ENCODE measurements at places on chromosomes 16 and 17. TPM values are rescaled to one million over a fixed set of nuclear protein-coding genes. Genes with fewer than 3 reads are reported as not detected.
A peak's percentile ranks its signal among the peaks of the same experiment; 100 is the strongest.

DNA sequence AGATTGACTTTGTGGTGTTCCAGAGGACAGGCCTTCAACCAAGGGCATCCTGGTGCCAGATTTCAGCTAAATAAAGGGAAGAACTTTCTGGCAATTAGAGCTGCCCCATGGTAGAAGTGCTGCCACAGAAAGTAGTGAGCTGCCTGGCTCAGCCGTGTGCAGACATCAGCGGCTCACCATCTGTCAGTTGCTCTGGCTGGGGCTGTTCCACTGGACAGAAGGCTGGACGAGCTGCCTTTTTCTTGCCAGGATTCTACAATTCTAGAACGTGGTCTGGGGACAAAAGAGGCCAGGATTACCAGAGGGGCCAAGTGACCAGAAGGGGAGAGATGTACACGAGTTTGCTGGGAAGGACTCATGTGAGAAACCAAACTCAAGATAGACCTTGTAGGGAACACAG, 107.0 kb upstream of the RPL38 start:
- no peak for DNase-seq

DNA sequence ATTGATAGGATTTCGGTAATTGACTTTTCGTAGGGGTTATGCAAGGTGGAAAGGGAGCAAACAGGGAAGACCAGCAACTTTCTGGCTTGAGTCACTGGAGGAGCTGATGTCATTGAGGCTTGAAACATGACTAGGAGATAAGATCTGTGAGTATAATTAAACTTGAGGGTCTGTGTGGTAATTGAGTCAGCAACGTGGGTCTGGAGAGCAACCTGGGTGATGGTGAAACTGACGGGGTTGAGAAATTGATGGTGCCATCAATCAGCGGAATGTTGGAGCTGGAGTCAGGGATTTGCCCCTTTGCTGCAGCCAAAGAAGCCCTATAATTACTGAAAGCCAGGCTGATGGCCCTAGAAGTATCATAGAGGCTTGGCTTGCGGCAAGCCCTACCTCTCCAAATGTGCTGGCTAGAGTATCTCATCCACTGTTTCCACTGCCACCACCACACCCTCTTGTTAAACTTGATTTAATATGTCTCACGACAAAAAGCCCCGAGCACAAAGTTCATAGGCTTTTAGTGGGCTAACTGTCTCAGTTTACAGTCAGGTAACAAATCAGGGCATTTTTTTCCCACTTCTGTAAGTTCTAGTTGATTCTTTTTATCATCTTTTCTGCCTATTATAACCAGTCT, 186.9 kb upstream of the ELAC2 start:
- DNase-seq, result no peak

GRCh38 chr16:10638101-10638500, 56.6 kb downstream of the TEKT5 start:
- no peak for DNase-seq

FAM171A2 gene
- 18.1 TPM for total RNA-seq

CDRT15L2 gene
- total RNA-seq, result not detected

KRTAP4-6 gene
- not detected for total RNA-seq

GRCh38 chr17:57482657-57483056, 226.3 kb downstream of the MSI2 start:
- no peak for DNase-seq

- DNase-seq, result no peak
Measured at GRCh38 chr16:75593308-75593707, 27.1 kb downstream of the GABARAPL2 start.

DNA sequence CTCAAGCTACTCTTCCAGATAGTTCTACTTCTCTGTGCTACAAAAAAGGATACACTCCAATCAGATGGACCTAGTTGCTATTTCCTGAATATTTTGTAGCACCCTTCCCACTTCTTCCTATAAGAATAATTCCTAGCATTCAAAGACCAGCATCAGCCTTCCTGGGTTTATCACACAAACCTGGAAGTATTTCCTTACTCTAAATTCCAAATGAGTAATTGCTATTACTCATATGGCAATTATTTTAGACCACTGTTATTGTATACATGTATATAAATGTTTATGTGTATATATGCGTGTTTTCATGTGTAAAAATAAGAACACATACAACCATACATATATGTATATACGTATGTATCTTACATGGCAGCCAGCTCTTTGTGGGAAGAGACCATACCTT, 130.6 kb downstream of the MYO1D start:
- no peak for DNase-seq

DNA sequence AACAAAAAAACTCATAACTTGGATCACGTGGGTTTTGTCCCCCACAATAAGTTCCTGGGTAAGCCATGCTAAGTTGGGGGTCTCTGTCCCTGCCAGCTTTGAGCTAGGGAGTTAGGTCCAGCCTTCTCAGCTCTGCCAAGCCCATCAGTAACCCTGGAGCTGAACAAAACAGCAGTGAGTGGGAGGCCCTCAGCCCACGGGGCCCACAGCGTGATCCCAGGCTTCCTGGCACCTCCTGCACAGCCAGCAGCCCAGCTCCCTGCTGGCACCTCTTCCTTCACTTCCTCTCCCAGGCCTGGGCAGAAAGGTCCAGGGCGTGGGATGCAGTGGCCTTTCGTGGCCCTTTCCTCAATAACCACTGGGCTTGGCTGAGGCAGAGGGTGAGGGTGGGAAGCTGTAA, 35.5 kb upstream of the CDC42EP4 start:
- no peak for DNase-seq

SOX15 gene
- 7.6 TPM for total RNA-seq

GRCh38 chr16:50303041-50303604, 36.8 kb downstream of the ADCY7 start:
- DNase-seq, result no peak

DNA sequence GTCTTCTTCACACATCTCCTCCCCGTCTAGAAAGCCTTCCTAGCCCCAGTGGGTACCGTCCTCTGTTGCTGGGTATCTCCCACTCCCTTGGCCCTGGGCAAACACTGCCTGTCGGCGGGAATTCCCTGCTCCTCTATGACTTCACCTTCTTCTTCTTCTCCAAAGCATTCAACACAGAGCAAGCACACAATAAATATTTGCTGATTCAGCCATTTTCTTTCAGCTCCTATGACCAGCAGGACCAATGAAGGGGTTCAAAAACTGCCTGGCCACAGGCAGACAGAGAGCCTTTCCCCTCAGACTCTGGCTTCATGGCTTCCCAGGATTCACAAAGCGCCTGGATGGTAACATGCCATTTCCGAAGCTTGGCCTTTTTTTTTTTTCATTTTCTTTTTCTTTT, 53.2 kb upstream of the ADCY9 start:
- no peak for DNase-seq

- no peak for DNase-seq
Measured at GRCh38 chr17:39772987-39773934, 35.5 kb downstream of the GRB7 start.

DNA sequence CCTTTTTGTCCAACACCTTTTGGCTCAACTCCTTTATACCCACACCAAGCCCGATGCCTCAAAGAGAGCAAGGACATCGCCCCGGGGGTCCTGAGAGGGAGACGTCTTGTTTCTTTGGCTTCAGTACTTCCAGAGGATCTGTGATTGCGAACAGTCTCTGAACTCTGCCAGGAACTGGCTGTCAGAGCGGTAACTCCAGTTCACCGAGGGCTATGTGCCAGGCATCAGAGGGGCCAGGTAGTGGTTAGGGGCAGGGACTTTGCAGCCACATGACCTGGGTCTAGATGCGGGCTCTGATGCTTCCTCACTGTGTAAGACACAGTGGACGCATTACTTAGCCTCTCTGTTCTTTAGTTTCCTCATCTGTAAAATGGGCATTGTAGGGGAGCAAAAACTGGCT, 21.6 kb downstream of the LLGL2 start:
- no peak for DNase-seq

GRCh38 chr16:72723781-72724180, 324.1 kb downstream of the ZFHX3 start:
- DNase-seq, result no peak

GRCh38 chr16:57898961-57899360, 72.0 kb downstream of the CNGB1 start:
- DNase-seq, result peak; percentile 76

- peak; percentile 90 for DNase-seq
Measured at GRCh38 chr17:40803617-40804082, 3.9 kb upstream of the KRT28 start.

CDH13 gene
- total RNA-seq, result 3.0 TPM

GRCh38 chr17:7626956-7627249, 718 bp downstream of the SAT2 start:
- no peak for DNase-seq

GRCh38 chr17:8125947-8126490, 2.1 kb upstream of the HES7 start:
- peak; percentile 82 for DNase-seq

GRCh38 chr17:7811251-7811650, 22.8 kb upstream of the KDM6B start:
- no peak for DNase-seq

MT4 gene
- total RNA-seq, result not detected

DNA sequence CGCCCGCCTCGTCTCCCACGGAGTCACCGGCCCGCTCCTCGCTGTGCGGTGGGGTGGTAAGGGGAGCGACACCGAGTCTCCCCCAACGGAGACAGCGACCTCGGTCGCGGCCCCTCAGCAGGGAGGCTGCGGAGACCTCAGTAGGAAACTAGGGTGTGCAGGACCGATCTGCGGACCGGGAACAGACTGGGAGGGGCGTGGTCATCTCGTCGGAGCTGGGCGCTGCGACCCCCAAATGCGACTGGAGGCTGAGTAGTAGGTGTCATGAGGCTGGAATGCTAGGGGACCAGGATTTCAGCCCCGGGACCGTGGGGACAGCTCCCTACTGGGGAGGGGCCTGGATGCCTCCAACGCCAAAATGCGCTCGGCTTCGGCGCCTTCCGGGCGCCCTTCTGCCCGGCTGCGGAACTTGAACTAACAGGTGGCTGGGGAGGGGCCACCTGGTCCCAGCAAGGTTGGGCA, 1.3 kb downstream of the CACNG4 start:
- peak; percentile 65 for DNase-seq

GRCh38 chr16:23597003-23597756, 1.1 kb upstream of the NDUFAB1 start:
- DNase-seq, result peak; percentile 78

EPN3 gene
- 0.24 TPM for total RNA-seq

GRCh38 chr17:79028496-79029326, 4.7 kb downstream of the C1QTNF1 start:
- DNase-seq, result no peak

DNA sequence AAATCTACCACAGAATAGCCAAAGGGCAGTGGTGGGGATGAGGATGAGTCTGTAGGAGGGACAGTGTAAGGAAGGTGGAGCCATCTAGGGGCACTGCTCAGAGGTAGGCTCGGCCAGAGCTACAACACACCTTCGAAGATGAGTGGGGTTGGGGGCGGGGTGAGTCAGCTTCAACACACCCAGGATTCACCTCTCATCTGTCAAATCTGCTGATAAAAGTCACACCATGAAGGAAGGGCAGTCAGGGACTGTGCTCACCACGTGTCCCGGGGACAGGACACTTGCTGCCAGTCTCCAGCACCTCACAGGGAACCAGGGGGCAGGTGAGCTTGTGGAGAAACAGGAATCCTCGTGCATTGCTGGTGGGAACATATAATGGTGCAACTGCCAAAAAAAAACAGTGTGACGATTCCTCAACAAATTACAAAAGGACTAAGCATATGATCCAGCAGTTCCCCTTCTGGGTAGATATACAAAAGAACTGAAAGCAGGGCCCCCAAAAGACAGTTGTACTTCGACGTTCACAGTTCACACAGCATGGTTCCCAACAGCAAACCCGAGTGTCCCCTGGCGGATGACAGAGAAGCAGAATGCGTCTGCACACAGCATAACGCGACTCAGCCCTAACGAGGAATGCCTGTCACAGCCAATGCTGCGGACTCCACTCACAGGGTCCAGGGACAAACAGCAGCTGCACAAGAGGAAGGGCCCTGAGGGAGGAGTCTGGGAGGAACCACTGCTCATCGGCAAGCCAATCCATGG, 133.1 kb downstream of the ANKRD11 start:
- DNase-seq, result peak; percentile 64

DNA sequence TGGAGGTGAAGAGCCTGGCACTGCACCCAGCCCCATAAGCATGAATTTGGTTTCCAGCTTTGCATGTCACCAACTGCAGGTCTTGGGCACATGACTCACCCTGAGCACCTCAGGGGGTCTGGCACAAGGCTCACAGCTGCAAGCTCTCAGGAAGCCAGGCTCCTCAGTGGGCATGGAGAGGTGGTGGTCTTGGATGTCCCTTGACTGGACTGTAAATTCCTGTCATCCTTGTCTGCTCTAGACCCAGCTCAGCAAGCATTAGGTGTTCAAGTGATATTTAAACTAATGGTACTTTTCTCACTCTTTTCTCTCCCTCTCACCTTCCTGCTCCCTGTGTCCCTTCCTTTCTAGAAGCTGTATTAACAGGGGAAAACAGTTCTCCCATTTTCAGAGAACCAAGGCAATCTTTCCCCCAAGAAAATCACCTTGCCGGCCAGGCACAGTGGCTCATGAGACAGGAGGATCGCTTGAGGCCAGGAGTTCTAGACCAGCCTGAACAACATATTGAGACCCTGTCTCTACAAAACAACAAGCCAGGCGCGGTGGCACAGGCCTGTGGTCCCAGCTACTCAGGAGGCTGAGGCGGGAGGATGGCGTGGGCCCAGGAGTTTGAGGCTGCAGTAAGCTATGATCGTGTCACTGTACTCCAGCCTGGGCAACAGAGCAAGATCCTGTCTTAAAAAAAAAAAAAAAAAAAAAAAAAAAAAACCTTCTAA, 5.1 kb upstream of the KIFC3 start:
- no peak for DNase-seq

DNA sequence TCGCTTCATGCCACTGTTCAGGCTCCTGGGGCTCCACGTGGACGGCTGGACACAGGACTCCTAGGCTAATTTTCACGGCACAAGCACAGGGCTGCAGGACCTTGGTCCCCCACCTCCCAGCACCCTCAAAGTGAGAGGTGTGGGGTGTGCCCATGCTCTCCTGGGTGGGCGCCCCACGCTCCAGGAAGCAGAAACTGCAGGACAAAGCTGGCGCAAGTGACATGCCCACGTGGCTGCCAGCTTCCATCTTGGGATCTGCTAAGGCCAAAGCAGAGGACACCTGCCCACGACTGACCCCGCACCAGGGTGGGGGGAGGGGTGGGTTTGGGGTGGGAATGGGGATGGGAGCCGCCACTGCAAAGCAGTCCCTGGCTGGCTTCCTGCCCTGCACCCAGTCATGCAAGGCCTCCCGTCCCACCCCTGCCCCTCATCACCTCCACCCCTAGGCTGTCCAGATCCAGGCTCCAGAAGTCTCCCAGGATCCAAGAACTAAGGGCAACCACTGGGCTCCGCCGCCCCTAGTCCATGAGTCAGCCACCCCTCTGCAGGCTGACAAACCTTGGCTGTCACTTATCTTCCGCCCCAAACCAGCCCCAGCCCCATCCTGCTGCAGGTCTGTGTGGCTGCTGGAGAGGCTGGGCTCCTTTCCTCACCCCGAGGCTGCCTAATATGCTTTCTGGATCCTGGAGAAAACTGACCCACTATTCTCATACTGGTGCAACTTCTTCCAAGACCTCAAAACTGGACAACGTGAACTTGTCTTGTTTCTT, 11.1 kb downstream of the USP6 start:
- DNase-seq, result no peak

- DNase-seq, result peak; percentile 13
Measured at GRCh38 chr16:73145166-73145880, 97.4 kb upstream of the ZFHX3 start.
